ENCODE measurements at places on chromosomes 6 and 20.

DNA sequence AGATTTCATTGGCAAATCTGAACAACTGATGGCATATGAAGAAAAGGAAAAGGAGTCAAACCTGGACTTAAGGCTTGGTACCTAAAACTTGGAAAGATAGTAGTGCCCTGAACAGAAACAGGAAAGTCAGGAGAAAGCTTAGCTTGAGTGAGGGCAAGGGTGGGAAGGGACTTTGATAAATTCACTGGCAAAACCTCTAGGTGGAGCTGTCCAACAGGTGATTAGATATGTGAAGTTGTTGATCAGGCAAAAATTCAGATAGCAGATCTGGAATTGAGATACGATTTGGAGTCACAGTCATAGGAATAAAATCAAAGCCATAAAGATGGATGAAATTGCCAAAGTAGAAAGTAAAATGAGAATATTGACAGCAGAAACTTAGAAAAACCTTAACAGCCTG lies 16.1 kb upstream of the ZNF292 start:
- peak; percentile 52 for DNase-seq

GRCh38 chr6:170003027-170003426 lies 251.6 kb downstream of the ERMARD start:
- no peak for DNase-seq

DNA sequence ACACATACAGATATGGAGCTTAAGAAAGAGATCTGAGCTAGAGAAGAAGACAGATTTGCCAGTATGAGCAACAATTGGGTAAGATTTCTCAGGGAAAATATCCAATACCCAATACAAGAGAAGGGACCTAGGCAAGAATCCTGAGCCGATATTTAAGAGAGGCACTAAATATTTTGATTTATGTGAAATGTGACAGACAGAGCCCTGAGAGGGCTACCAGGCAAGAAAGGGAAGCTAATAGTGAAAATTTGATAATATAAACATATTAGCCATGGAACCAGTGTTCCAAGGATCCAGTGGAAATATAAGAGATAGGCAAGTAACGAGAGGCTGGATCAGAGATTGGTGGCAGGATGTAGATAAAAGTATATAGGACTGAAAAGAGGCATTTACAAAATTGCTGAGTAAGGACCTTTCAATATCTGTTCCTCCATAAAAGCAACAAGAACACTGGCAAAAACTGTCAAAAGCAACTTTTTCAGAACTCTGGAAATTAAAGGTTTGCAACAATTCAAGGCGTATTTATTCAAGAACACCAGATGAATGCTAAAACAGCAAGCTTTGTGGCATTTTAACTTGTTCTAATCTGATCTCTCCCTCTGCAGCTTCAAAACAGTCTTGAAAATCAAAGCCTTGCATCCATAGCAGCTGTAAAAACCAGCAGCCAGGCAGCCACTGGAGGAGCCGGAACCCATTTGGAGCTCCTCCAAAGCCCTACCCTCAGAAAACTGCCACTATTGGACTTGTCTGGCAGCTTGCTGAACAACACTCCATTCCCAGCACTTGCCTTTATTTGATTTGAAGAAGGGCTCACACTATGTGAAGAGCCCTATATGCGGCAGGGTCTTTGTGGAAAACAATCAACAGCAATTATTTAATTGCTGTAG lies 58.8 kb downstream of the REV3L start:
- peak; percentile 85 for DNase-seq

DNA sequence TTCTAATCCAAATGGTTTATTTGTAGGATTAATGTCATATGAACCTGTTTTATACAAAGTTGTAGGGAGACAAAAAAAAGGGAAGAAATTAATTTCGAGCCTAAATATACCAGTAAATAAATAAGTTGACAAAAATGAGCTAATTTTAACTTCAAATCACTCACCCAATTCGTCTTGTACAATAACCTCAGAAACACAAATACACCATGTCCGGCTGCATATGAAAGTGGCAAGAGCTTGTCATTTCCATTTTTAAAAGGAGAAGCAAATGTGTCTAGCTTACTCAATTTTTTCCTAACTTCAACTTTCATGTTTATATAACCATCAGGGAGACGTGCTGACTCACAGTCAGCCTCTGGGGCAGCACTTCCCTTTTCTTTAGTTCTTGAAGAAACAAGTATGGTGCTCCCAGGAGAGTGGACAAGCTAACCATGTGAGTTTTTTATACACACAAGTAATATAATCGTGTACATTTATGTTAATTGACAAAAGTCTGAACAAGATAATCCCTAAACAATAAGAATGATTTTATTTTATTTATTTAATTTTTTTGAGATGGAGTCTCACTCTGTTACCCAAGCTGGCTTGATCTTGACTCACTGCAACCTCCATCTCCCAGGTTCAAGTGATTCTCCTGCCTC lies 55.5 kb upstream of the SGK1 start:
- peak; percentile 67 for DNase-seq
